ENCODE measurements at places on chromosomes 4 and X. TPM values are rescaled to one million over a fixed set of nuclear protein-coding genes. Genes with fewer than 3 reads are reported as not detected.

GRCh38 chr4:19728773-19729172 is 522.9 kb upstream of the SLIT2 start:
- no peak for DNase-seq

The CYLC1 gene
- not detected for total RNA-seq

GRCh38 chrX:68994135-68994890 is 165.5 kb downstream of the EFNB1 start:
- no peak for DNase-seq

DNA sequence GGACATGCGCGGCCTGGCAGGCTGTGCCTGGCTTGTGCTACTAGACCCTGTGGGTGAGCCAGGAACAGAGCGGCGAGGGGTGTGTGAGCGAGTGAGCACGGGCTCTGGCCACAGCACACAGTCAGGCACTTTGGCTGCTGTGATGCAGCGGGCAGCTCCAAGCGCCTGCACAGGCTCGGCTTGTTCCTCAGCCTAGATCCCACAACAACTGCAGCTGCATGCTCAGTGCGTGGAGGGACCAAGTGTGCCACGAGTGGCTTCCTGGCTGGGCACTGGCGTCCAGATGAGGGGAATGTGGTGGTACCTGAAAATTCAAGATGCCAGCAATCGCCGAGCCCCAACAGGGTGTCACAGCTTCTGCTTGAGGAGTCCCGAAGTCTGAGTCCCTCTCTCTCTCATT is 1056.6 kb downstream of the RAPGEF2 start:
- DNase-seq, result no peak

The LIMCH1 gene
- not detected for total RNA-seq

- DNase-seq, result no peak
These were observed 37.4 kb upstream of the SMIM10L2A start for GRCh38 chrX:135384161-135384836.

The BCAP31 gene
- total RNA-seq, result 159 TPM

GRCh38 chrX:40748977-40749376 is 13.6 kb upstream of the MED14 start:
- DNase-seq, result no peak

GRCh38 chrX:9942086-9942485 is 25.1 kb upstream of the CLDN34 start:
- peak; percentile 82 for DNase-seq

GRCh38 chr4:128639541-128640270 is 169.8 kb upstream of the JADE1 start:
- DNase-seq, result no peak

GRCh38 chr4:6892190-6892908 is 17.3 kb upstream of the TBC1D14 start:
- DNase-seq, result no peak

DNA sequence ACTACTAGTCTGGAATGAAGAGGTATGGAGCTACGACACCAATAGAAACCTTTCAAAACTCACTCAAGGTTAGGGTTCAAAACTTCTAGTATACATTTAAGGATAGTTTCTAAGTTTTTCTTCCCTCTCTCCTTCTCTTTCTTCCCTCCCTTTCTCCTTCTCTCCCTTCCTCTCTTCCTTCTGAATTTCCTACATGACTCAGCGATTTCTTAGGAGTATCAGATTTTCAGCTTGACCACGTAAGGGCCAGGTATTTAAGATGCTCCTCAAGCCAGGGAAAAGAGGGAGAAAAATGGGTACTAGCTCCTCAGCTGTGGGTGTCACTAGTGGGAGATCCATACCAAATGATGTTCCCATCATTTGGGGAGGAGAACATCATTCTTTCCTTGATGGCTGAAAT is 55.9 kb upstream of the FTHL17 start:
- no peak for DNase-seq

The SLC2A9 gene
- 3.3 TPM for total RNA-seq

- DNase-seq, result no peak
These were observed 796.8 kb downstream of the ADGRL3 start for GRCh38 chr4:61996943-61997342.

- DNase-seq, result no peak
These were observed 150.8 kb downstream of the AFAP1 start for GRCh38 chr4:7788694-7789425.

DNA sequence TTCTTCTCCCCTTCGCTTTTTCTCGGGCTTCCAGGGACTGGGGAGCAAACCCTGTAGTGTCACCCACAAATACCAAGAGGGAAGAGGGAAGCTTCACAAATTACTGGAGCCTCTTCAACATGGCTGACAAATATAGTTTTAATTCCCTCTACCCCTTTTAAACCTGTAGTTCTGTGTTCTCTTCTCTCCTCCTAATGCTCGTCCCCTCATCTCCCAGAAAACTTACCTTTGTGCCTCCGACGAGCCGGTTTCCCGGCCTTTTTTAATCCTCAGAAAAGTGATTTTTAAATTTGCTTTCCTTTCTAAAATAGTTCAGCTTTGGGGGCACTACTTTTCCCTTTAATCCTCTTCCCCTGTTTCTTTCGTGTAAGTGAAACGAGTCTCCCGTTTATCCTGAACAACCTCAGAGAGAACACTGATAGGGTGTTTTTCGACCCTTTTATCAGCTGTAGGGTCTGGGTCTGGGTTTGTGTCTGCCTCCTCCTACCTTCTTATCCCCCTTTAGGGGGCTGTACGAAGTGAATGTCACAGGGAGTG is 408 bp downstream of the TET2 start:
- no peak for DNase-seq

The FAM13A gene
- 2.1 TPM for total RNA-seq

- DNase-seq, result no peak
These were observed 44.0 kb upstream of the EOLA2 start for GRCh38 chrX:149982310-149982709.

The SERTM2 gene
- total RNA-seq, result not detected

- no peak for DNase-seq
These were observed 81.6 kb downstream of the NAF1 start for GRCh38 chr4:163085085-163085484.

GRCh38 chr4:16171831-16172230 is 54.4 kb downstream of the TAPT1 start:
- no peak for DNase-seq

The FRMPD4 gene
- total RNA-seq, result not detected

The C4orf51 gene
- not detected for total RNA-seq

The STK26 gene
- total RNA-seq, result 41.6 TPM

GRCh38 chr4:17794730-17795129 is 13.3 kb upstream of the FAM184B start:
- DNase-seq, result no peak

The GCNA gene
- 5.5 TPM for total RNA-seq

- no peak for DNase-seq
These were observed 49.0 kb upstream of the HOPX start for GRCh38 chr4:56730097-56730496.

DNA sequence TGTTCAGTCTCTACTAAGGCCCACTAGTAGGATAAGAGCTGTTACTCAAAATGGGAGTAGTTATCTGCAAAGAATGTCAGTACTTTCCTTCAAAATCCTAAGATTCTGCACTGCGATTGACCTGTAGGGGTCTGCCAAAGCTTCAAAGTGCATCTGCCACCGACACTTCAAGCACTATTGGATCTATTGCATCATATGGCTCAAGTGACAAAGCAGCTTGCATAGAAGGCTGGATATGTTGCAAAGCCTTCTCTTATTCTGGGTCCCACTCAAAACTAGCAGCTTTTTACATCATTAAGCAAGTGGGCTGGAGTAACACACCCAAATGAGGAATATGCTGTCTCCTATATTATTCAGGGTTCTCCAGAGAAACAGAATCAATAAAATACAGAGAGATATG is 115.4 kb upstream of the EMCN start:
- DNase-seq, result no peak

- no peak for DNase-seq
These were observed 62.5 kb downstream of the IGSF1 start for GRCh38 chrX:131226591-131226990.

GRCh38 chr4:16884673-16885460 is 13.6 kb downstream of the LDB2 start:
- peak; percentile 64 for DNase-seq

The EGFL6 gene
- total RNA-seq, result 3.2 TPM

The CFAP99 gene
- total RNA-seq, result not detected
